Stimulated activated CD4-positive, alpha-beta T cell treated with anti-CD3 and anti-CD28 coated beads, TNF-alpha, amount 100 ng/mL, for 24 hours (primary cell): ENCODE measurements at places on chromosomes 5 and 9.

DNA sequence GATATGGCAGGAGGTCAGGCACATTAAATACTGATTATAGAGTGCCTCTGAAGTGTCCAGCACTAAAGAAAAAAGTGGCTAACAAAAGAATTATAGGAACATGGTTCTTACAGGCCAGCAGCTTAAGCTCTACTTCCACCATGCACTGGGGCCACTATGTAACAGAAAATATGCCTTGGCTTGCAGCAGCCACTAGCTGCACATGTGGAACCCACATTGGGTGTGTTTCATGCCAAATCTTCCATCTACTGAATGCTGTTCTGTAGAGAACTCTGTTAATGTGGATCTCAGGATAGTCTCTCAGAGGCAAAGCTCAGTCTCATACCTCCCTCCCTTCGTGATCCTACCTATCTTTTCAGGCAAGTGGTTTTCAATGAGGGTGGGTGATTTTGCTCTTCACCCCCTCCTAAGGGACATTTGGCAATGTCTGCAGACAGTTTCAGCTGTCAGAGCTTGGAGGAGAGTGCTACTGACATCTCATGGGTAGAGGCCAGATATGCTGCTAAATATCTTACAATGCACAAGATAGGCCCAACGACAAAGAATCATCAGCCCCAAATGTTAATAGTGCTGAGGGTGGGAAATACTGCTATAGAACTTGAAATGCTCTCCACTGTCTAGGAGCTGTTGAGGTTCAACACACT is 218.9 kb downstream of the TARS1 start:
- no peak for DNase-seq

- DNase-seq: no peak
Measured at GRCh38 chr5:156481741-156482140, 154.8 kb downstream of the SGCD start.

DNA sequence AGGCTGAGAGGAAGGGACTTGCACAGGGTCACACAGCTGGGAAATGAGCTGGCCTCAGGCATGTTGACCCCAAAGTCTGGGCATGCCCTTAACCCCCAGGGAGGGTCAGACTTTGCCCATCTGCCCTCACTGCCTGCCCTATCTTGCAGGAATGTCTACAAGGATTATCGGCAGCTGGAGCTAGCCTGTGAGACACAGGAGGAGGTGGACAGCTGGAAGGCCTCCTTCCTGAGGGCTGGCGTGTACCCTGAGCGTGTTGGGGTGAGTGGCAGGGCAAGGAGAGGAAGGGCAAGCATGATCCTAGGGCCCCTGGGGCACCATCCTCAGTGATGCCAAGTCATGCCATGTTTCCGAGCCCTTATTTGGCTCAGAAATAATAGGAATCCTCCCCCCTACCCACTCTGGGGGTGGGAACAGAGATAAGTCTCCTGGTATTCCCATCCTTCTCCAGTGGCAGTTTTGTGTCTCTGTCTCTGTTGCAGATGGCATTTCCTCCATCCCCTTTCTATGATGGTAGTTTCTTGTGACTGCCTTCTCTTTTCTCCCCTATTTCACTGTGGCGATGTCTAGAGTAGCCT is 28.5 kb downstream of the GOLGA2 start:
- no peak for DNase-seq

- no peak for DNase-seq
Measured at GRCh38 chr5:144275329-144275728, 104.7 kb downstream of the KCTD16 start.

DNA sequence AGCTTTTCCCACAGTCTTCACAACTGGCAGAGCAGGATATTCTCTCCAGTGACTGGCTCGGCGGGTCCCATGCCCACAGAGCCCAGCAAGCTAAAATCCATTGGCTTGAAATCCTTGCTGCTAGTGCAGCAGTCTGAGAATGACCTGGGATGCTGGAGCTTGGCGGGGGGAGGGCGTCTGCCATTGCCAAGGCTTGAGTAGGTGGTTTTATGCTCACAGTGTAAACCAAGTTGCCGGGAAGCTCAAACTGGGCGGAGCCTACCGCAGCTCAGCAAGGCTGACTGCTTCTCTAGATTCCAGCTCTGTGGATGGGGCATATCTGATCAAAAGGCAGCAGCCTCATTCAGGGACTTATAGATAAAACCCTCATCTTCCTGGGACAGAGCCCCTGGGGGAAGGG is 194.1 kb downstream of the CCDC171 start:
- no peak for DNase-seq

GRCh38 chr9:112792670-112793069 is 42.1 kb downstream of the SNX30 start:
- DNase-seq: no peak

GRCh38 chr5:180130876-180131740 is 59.5 kb upstream of the RNF130 start:
- DNase-seq: no peak

- no peak for DNase-seq
Measured at GRCh38 chr9:20403346-20403745, 219.0 kb downstream of the MLLT3 start.

DNA sequence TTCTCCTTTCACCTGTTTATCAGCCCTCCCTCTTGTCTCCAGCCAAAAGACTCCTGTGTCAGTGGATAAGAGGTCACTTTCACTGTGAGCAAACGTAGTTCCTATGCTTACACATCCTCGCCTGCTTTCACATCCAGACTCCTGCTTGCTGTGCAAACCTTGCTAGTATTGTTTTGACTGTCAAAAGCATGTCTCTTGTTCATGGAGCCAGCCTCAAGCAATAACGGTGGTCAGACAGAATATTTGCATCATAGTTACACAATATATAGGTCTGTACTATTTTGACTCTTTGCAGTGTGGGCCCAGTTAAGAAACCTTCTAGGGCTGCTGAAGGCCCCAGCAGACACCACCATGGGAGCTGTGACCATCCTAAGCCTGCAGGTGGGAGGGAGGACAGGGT is 420.0 kb downstream of the SEMA5A start:
- no peak for DNase-seq

GRCh38 chr9:2043243-2043642 is 28.1 kb downstream of the SMARCA2 start:
- DNase-seq: no peak

GRCh38 chr9:10957878-10958277 is 345.1 kb upstream of the PTPRD start:
- no peak for DNase-seq

DNA sequence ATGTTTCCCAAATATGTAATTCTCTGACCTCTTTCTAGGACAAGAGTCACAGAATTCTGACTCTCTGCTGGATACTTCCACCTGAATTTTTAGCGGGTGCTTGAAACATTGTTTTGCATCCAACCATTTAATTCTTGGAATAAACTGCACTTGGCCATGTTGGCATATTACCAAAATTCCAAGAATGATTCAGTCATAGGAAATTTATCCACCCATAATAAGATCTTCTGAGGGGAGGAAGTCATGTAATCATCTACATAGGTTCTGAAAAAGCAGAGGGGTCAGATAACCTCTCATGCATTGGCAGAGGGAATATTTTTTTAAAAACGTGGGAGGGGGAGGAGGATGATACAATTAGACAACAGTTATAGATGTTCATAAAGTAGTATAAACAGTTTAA is 156.9 kb downstream of the PAM start:
- DNase-seq: no peak

GRCh38 chr5:434443-435146 is 8.4 kb upstream of the EXOC3 start:
- no peak for DNase-seq

DNA sequence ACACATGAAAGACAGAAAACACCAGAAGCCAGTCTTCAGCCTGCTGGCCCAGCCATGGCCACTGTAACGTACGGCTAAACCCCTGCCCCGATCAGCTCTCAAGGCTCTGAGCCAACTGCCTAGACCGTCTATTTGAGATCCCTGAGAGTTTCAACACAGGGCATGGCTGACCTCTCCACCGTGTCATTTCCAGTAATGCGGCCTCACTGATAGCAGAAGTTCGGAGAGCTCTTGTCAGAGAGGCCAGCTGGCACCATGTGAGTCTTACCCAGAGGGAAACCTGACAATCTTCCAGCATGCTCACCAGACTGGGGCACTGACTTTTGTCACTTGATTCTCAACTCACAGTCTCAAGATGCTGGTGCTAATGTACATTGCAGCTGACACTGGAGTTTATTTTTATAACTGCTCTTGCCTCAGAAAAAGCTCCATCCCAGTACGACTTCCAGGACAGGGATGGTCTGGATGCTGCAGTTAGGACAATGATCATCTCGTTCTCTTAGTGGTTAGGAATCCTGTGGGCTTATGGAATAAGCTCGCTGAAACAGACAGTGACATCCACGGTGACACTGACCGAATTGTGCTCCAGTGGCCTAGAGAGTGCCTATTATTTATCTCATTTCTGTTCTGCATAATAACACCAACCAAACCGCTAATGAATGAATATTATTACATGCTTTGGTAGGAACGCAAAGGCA is 372.7 kb downstream of the ICE1 start:
- DNase-seq: no peak

DNA sequence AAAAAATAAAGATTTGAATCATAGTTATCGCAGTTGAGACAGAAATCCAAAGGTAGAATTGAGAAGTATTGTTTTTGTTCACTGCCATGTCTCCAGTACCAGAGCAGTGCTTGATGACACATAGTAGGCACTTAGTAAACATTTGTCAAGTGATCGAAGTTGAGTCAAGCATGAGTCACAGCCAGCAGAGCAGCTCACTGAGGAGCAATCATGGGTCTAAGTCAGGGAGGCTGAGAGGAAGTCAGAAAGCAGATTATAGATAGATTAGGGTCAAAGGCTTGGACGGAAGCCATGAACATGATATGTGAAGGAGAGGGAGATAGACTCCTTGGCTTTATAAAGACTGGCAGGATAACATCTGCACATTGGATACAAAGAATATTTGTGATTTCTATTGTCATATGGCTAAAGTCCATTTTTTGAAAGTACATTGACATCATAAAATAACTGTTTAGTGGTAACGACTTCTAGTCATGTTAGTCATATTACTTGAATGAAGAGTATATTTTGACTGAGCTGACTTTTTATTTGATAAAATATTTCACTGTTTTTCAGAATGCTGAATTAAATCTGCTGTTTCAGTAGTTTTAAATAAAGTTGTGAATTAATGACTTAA is 168.5 kb downstream of the RAB3C start:
- DNase-seq: no peak

DNA sequence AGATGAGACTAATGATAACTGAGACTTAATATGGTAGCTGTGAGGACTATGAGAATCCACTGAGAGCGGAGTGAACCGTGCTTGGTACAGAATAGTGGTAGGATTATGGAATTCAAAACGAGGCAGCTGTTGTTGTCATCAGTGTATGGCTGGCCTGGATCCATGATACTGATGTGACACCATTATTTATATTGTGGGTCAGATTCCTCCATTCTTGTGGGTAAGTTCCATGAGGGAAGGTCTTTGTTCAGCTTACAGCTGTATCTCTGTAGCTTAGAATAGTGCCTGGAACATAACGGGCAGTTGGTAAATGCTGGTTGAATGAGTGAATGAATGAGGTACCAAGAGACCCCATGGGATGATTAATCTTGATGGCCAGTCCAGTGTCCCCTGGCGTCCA is 61.8 kb downstream of the ACER2 start:
- DNase-seq: no peak

GRCh38 chr9:7910426-7911020 is 110.9 kb upstream of the DMAC1 start:
- DNase-seq: no peak

GRCh38 chr5:106380736-106381135 is 1290.0 kb downstream of the EFNA5 start:
- DNase-seq: no peak

DNA sequence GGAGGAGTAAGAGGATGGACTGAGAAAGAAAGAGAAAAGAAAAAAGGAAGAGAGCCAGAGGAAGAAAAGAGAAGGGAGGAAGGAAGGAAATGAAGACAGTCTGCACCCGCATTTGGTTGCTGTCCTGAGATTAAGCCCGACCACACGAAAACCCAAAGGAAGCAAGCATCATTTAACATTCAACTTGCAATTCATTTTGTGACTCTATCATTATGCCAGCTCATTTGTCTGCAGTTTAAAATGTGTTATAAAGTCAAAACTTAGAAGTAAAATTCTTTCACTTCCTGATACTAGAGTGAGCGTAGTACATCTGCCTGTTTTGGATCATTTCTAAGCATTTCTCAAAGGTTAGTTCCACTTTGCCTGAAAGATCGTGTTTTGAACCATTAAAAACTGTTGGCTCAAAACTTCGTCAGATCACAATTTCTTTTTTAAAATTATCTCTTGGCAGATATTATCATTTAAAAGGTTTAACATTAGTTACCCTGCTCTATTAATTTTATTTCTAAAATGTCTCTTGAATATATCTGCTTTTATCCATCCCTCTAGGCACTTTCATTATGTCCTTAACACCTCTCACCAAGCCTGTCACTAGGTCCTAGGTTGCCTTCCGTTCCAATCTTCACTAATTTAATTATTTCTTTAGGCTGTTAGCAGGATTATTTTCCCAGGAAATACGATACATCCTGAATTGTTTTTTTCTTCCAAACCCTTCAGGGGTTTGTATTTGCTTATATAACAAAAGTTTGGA is 240.9 kb downstream of the TLE4 start:
- DNase-seq: no peak

- DNase-seq: no peak
Measured at GRCh38 chr5:157689942-157690689, 18.8 kb downstream of the C5orf52 start.

DNA sequence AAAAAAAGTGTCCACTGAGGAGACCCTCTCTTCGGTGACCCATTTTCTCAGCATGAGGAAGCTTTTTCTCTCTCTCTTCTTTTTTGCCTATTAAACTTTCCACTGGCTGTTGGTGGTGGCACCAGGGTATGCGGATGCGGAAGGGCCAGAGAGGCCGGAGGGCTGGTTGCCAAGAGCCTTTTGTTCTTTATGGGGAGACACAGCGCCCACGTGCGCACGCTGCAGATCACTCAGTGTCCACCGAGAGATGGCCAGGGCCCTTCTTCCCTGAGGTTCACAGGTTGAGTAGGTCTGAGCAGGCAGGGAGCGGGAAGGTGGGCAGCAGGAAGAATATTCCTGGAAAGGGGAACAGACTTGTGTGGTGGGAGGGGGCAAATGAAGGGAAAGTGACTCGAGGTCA is 69.1 kb downstream of the STK10 start:
- no peak for DNase-seq

- DNase-seq: no peak
Measured at GRCh38 chr5:151700820-151701219, 14.1 kb upstream of the SPARC start.

GRCh38 chr5:12162863-12163262 is 258.6 kb upstream of the CTNND2 start:
- no peak for DNase-seq
